NCI-H1694 (cell line): ENCODE measurements at places on chromosomes 6 and 20.

DNA sequence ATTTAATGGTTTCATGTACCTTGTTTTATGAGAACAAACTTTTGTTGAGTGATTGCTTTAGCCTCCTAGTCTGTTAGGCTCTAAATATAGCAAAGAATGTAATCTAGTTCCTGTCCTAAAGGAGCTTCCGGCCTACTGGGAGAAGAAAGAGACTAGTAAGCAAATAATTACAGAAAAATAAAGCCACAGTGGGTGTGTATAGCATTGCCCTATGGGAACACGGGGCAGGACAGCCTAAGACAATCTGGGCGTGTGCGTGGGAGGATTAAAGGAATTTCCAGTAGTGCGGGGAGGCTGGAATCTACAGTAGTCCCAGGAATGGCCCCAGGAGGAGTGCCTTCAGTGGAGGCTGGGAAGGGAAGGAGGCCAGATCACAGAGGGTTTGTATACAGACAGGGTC lies 98.1 kb upstream of the AKAP12 start:
- DNase-seq, result no peak

DNA sequence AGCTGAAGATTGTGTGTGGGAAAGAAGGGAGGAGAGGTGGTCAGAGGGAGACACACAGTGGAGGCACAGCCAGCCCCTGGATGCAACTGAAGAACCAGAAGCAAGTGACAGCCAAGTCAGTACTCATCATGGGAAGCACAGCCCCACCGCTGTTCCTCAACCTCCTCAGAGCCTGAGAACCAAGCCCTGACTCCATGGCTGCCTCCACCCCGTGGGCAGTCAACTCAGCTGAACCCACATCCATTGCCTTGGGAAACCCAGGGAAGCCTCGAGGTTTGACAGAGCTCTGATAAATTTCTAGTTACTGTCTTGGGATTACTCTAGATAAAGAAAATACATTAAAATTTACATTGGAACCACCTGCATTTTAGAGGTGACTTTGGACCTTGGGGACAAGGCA lies 29.6 kb downstream of the ALDH5A1 start:
- DNase-seq, result no peak

GRCh38 chr6:69179681-69180080 lies 544.6 kb downstream of the ADGRB3 start:
- no peak for DNase-seq

DNA sequence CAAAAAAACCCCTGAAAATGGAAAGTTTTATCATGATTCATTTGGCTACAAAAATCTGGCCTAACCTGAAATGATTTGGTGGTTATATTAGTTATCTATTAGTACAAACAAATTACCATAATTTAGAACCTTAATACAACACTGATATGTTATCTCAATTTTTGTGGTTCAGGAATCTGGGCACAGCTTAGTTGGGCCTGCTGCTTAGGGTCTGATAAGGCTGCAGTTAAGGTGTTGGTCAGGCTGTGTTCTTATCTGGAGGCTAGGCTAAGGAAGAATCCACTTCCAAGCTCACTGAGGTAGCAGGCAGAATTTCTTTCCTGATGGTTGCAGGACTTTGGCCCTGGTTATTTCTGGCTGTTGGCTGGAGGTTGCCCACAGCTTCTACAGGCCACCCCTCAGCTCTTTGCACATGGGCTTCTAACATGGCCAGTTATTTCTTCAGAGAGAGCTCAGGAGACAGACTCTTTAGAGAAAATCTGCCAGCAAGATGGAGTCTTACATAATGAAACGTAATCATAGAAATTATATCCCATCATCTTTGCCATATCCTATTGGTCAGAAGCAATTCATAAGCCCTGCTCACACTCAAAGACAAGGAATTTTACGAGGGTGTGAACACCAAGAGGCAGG lies 11.4 kb downstream of the TRIM38 start:
- DNase-seq, result no peak

GRCh38 chr20:695165-695866 lies 19.7 kb upstream of the SCRT2 start:
- DNase-seq, result no peak
